Neuronal stem cell (in vitro differentiated cells): ENCODE measurements at places on chromosomes 7 and 10.

GRCh38 chr10:122638106-122638505 is 61.5 kb downstream of the C10orf120 start:
- DNase-seq = no peak

DNA sequence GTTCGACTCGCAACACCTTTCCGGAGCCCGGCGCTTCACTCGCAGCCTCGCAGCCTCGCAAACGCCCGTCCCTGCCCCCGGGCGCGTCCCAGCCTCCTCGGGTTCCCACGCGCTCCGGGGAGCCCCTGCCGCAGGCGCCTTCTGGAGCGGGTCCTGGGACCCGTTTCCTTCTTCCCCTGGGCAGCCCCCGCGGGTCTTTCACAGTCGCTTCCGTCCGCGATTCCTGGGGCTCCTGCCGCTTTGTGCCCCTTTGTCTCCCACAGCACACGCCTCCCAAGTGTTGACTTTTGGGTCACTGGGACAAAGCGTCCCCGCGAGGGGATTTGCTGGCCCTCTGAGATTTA is 140.7 kb downstream of the DYNC2I1 start:
- no peak for DNase-seq

DNA sequence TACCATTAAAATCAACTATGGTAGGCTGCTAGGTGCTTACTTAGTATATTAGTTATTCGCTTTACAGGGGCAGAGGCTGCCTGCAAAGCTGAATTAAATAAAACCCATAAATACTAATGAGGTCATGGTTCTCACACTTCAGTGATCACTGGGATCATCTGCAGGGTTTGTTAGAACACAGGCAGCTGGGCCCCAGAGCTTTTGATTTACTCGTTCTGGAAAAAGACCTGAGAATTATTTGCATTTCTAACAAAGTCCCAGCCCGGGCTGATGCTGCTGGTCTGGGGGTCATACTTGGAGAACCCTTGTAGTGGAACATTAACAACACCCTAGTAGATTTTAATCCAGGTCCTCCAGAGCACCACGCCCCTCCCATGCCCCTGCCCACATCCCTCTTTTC is 8.5 kb downstream of the UCN3 start:
- DNase-seq = no peak

DNA sequence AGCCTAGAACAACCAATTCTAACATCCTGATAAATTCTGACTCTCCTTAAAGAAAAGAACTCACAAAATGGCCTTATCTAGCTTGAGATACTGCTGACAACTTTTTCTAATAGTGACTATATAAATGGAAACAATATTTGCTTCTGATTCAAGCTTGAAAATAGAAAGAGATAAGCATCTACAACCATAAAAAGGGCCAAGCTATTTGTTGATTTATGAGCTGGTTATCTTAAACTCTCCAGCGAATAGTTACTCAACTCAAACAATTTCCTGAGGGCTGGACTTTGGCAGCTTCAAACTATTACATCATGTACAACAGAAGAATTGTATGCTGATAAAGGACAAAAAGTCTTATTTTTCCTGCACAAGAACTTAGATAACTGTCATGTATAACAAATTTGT is 4.6 kb downstream of the USP54 start:
- DNase-seq = no peak

DNA sequence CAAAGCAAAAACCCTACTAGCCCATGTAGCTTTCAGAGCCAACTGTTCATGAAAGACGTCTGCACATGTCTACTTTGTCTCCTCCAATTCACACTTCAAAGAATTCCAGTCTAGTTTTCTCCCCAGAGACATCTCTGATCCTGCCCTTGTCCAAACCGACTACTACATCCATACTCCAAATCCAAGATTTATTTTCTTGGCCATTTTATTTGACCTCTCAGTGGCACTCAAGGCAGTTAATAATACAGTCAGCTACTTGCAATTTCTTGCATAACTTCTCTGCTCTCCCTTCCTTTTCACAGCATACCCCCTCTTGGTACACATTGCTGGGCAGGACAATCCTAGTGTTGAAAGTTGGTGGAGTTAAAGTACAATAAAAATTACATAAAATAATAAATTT is 170.9 kb upstream of the INHBA start:
- DNase-seq = no peak

GRCh38 chr10:69406302-69406811 is 10.4 kb downstream of the TACR2 start:
- no peak for DNase-seq

DNA sequence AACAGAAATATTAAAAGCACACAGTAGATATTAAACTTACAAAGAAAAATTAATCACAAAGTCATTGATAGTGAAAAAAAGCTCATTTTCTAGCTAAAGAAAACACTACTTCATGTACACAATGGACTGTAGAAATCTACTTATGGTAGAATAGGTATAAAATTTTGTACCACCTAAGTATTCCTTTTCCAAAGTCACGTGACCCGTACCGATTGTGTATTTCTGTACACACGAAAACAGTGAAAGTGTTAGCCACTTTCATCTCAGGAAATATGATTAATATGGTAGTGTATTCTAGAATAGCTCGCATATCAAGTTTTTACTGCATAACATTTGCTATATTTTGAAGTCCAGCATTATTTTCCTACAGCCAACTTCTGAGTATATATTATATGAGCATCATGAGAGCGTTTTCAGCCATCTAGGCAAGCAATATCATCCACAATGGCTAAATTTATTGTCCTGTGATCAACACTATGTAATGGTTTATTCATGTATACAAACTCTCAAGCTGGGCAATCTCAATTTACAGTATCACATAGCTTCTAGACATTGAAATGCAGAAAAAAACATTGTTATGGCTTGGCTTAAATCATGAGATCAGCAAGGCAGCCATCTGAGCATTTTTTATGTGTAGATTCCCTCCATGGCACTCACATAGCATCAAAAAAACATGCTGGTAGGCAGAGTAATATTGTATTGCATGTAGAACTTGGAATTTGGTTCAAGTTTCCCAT is 114.7 kb downstream of the CD36 start:
- no peak for DNase-seq
